Right hindlimb (tissue), 1 donor: ENCODE measurements at places on chromosomes 2 and 18.

- DNase-seq, result no peak
Observed at GRCh38 chr2:173599821-173600359, 245.2 kb downstream of the CDCA7 start.

- no peak for DNase-seq
Observed at GRCh38 chr18:61398961-61399705, 65.9 kb downstream of the CDH20 start.

DNA sequence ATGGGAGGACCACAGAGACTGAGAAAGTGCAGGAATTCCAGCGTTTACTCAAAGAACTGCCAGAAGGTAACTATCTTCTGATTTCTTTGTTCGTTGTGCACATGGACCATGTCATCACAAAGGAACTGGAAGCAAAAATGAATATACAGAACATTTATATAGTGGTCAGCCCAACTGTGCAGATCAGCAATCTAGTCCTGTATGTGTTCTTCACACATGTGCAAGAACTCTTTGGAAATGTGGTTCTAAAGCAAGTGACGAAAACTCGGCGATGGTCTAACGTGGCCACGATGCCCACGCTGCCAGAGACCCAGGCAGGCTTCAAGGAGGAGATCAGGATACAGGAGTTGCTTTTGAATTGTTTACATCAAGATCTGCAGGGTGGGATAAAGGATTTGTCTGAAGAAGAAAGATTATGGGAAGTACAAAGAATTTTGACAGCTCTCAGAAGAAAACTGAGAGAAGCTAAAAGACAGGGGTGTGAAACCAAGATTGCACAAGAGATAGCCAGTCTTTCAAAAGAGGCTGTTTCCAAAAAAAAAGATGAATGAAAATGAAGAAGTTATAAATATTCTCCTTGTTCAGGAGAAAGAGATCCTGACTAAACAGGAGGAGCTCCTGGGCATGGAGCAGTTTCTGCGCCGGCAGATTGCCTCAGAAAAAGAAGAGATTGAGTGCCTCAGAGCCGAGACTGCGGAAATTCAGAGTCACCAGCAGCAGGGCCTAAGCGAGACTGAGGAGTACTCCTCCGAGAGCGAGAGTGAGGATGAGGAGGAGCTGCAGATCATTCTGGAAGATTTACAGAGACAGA is 8.3 kb upstream of the CHST10 start:
- DNase-seq, result no peak

DNA sequence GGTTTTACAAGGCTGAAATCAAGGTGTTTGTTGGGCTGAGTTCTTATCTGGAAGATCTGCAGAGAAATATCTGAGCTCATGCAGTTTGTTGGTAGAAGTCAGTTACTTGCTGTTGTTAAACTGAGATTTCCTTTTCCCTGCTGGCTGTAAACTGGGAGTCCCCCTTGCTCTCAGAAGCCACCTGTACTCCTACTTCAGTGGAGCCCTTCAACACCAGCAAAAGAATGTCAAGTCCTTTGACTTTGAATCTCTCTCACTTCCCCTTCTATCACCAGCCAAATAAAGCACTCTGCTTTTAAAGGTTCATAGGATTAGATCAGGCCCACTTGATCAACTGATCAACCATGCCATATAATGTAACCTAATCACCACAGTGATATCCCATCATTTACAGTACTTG is 252.2 kb upstream of the CDH7 start:
- no peak for DNase-seq

- no peak for DNase-seq
Observed at GRCh38 chr2:45614330-45614729, 3.3 kb upstream of the SRBD1 start.

- no peak for DNase-seq
Observed at GRCh38 chr2:121074293-121074932, 210.6 kb downstream of the TFCP2L1 start.

DNA sequence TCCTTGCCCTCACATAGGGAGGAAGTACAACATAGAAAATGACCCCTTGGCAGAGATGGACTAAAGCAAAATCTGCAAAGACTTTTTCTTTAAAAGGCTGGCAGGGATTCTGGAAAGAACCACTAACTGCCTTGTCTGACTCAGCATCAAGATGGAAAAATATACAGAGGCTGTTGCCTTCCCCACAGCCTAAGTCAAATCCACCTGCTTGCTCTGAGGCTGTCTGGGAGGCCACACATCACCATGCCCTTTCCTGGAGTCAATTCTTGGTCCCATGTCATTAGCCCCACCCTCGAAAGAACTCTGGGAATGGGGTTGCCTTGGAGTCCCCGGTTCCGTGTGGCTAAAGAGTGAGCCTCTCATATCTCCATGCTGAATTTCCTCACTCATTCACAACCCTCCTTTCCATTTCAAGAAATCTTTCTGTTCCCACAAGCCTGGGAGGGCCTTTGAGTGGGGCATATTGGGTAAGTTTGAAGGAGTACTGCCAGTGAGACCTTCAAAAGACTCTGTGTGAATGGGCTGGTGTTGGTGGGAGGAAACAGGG is 39.4 kb downstream of the BMP10 start:
- DNase-seq, result peak; percentile 39

- no peak for DNase-seq
Observed at GRCh38 chr2:78963881-78964280, 61.6 kb upstream of the REG3G start.

GRCh38 chr2:219656526-219656925 is 29.1 kb downstream of the SLC4A3 start:
- DNase-seq, result no peak

- no peak for DNase-seq
Observed at GRCh38 chr18:25457601-25458000, 105.6 kb upstream of the ZNF521 start.

GRCh38 chr2:231323316-231323715 is 72.2 kb upstream of the B3GNT7 start:
- DNase-seq, result no peak

DNA sequence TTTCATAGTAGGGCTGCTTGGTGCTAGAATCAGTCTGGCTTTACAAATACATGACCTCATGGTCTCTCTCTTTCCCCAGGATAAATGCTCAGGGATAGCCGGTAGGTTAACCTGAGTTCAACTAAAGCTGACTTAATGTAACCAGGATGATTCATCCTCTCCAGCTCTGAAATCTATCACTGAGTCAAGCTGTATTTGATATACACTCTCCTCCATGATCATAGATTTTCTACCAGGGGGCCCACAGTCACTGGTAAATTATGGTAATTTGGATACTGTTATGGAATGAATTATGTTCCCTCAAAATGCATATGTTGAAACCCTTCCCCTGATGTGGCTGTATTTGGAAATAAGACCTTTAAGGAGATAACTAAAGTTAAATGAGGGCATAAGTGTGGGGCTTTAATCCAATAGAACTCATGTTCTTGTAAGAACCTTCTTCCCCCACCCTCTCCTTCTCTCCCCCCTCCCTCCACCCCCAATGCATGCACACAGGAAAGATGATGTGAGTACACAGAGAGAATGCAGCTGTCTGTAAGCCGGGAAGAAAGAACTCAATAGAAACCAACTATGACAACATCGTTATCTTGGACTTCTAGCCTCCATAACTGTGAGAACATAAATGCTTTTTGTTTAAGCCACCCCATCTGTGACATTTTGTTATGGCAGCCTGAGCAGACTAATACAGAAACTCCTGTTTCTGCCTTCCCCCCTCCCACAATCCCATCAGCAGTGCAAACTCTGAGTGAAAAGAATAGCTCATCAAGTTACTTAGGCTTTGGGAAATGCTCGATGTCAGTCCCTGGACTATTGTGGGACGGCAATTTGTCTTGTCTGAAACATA is 134.9 kb upstream of the KYNU start:
- no peak for DNase-seq

GRCh38 chr2:67216103-67216502 is 181.0 kb upstream of the ETAA1 start:
- DNase-seq, result no peak

- DNase-seq, result no peak
Observed at GRCh38 chr2:109677835-109678580, 63.8 kb downstream of the SOWAHC start.

- no peak for DNase-seq
Observed at GRCh38 chr2:207283356-207283755, 117.6 kb upstream of the KLF7 start.

GRCh38 chr2:164760179-164760578 is 81.4 kb downstream of the COBLL1 start:
- DNase-seq, result no peak

DNA sequence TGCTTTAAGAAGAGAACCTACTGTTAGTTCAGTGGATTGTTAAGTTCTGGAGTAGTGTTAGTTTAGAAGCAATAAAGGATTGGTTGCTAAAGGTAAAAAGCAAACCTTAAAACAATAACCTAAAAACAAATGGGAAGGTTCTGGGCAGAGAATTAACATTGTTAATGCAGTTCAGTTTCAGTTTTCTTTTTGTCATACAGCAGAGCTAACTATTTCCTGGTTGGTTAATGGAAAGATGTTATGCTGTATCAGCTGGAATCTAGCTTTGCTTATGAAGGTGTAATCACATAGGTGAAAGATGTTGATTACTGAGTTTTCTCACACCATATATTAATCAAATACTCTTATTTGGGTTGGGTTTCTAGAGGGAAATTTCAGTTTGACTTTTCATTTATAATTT is 23.8 kb downstream of the SMAD4 start:
- DNase-seq, result no peak

GRCh38 chr2:60554646-60555065 is 1.2 kb upstream of the BCL11A start:
- no peak for DNase-seq

- no peak for DNase-seq
Observed at GRCh38 chr2:154882725-154883124, 184.2 kb downstream of the KCNJ3 start.

DNA sequence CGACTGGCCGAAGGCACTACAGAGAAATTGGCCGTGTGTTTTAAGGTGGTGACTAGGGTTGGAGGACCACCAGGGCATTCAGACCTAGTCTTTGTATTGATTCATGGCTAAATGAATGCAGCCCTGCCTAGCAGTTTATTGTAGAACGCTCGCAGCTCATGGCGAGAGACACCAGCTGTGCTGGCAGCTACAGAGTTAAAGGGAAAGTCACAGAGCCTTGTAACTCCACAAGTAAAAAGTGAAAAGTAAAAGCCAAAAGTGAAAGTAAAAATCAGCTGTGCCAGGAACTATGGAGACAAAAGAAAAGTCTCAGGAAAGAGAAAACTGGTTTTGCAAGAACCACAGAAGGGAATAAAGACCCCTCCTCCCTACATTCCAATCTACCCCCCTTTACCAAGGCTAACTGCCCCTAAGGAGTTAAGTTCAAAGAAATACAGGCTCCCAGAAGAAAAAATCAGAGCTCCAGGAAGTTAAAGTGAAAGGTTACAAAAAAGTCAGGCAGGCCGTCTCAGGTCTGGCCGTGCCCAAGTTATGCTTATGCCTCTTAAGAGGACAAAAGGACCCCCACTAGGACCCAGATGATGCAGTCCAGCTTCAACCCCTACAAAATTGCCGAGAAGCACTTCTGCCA is 46.4 kb upstream of the SELENOI start:
- DNase-seq, result peak; percentile 69

DNA sequence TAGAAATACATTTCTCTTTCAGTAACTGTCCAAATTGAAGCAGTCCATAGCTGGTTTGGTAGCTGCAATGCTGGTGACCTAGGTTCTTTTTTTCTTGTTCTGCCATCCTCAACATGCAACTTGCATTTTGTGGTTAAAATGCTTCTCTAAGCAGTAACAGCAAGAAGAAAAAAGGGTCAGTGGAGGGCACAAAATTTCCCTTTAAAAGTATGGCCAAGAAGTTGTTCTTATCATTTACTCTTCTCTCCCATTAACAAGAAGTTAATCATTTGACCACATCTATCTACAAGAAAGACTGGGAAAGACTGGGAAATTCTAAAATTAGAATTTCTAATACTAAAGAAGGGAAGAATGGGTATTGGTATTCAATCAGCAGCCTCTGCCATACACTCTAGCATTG is 569.9 kb downstream of the CPS1 start:
- DNase-seq, result no peak

DNA sequence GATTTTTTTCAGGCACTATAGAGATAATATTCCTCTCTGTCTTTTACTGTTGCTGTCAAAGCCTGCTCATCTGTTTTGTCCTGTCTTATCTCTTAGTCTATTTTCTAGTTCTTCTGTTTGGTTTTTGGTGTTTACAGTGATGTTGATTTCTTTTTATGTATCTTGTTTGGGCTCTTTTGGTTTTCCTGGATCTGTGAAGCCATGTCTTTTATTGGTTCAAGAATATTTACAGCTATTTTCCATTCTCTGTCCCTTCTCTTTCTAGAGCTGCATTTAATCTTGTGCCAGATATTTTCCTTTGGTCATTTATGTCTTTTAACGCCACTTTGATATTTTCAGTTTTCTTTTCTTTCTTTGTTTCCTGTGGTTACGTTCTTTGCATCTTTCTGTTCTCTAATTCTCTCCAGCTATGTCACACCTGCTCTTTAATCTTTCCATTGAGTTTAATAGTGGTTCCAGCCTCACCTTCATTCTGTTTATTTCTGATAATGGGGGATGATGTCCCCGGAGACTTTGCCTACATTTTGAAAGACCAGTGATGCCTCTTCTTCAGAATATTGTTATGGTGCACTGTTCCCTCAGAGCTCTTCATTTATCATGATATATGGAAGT is 32.0 kb downstream of the SMCHD1 start:
- no peak for DNase-seq

- DNase-seq, result no peak
Observed at GRCh38 chr2:226002438-226002837, 602.9 kb downstream of the NYAP2 start.

GRCh38 chr2:69692424-69692823 is 48.9 kb upstream of the AAK1 start:
- DNase-seq, result no peak

DNA sequence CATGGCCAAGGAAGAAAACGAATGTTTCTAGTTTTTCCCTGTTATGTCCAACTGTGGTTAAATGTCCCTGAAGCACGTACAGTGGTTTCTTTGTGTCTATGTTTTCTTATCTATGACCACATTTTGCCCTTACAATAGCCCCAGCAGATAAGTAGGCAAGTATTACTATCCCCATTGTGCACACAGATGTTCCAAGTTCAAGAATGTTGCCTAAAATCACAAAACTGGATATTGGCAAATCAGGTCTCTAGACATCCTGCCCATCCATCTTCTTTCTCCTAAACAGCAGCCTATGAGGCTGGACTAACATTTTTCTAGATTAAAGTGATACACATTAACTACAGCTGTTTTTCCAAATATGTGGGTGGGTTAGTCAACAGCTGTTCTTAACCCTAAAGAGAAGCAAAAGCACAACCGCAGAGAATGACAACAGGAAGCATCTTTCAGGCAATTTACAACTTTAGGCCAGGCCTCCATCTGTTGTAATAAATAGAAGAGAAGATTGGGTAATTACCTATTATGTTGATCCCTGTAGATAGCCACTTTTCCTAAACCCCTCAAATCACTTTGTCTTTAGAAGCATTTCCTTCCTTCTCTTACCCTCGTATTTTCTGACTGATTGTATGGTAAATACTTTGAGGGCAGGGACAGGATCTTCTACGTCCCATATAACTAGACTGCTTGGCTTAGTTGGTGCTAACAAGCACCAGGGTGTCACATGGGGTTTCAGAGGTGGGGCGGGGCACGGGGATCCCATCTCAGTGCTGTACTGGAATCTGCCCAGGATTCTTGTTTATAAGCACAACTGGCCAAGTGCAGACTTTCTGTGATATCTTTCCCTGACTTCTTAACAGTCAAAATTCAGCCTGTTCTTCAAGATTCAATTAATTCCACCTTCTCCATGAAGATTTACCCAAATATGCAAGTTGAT is 132.1 kb upstream of the SETBP1 start:
- DNase-seq, result no peak

GRCh38 chr2:20393986-20394385 is 43.3 kb upstream of the PUM2 start:
- no peak for DNase-seq

GRCh38 chr2:1974397-1974796 is 230.1 kb upstream of the PXDN start:
- DNase-seq, result peak; percentile 57

- DNase-seq, result no peak
Observed at GRCh38 chr2:99789849-99790248, 300.0 kb upstream of the REV1 start.
